ENCODE measurements at places on chromosomes 5 and 9. TPM values are rescaled to one million over a fixed set of nuclear protein-coding genes. Genes with fewer than 3 reads are reported as not detected.

Gene IRX1
- 7.6 TPM for total RNA-seq

DNA sequence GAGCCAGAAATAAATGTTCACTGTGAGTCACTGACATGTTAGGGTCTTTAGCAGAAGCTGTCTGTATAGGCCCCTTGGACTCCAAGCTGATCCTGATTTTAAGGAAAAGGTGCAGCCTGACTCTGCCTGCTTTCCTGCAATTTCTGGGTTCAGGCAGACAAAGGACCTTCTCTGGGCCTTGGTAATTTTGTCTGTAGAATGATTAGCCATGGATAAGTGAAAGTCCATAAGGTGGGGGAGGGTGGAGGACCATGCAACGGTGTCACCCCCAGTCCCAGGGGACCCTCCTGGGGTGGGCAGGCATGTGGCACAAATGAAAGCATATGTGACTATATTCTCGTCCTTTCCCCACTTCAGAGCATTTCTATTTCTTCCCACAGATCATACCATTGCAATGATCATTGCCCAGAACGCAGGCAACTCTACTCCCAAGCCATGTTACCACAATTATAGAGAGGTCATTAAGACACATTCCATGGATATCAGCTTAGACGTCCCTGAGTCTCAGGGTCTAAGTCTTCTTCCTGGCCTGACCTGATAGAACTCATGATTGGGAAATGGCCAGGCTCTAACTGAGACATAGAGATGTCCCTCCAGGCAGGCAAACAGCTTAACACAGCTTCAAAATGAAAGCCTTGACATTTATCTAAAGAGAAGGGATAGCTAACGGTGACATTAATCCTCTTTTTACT is 157.9 kb upstream of the ALDH1B1 start:
- H3K27ac ChIP-seq = no peak overlapping the region
- no peaks in the 10 kb centered on the region for H3K36me3 ChIP-seq
- DNase-seq = no peak
- H3K4me3 ChIP-seq = peak overlapping the region; percentile 16
- peaks cover 19% of the 10 kb centered on the region for H3K4me1 ChIP-seq

GRCh38 chr9:129509533-129509928 is 111.4 kb downstream of the C9orf50 start:
- H3K4me1 ChIP-seq = no peaks in the 10 kb centered on the region
- DNase-seq = no peak
- H3K27ac ChIP-seq = no peak overlapping the region
- no peak overlapping the region for H3K4me3 ChIP-seq
- no peaks in the 10 kb centered on the region for H3K36me3 ChIP-seq

- DNase-seq = no peak
- peaks cover 3% of the 10 kb centered on the region for H3K36me3 ChIP-seq
- no peak overlapping the region for H3K4me3 ChIP-seq
- H3K4me1 ChIP-seq = no peaks in the 10 kb centered on the region
Observed at GRCh38 chr9:134653259-134654009, 11.8 kb downstream of the COL5A1 start.

- no peaks in the 10 kb centered on the region for H3K36me3 ChIP-seq
- H3K4me1 ChIP-seq = no peaks in the 10 kb centered on the region
- no peak overlapping the region for H3K4me3 ChIP-seq
Observed at GRCh38 chr5:172795318-172795977, 24.5 kb upstream of the DUSP1 start.

GRCh38 chr9:34992376-34992951 is 2.9 kb downstream of the DNAJB5 start:
- peak overlapping the region; percentile 48 for H3K4me3 ChIP-seq
- no peak overlapping the region for H3K27ac ChIP-seq
- peaks cover 31% of the 10 kb centered on the region for H3K4me1 ChIP-seq
- H3K36me3 ChIP-seq = peaks cover 40% of the 10 kb centered on the region
- H3K27me3 ChIP-seq = no peaks in the 10 kb centered on the region

DNA sequence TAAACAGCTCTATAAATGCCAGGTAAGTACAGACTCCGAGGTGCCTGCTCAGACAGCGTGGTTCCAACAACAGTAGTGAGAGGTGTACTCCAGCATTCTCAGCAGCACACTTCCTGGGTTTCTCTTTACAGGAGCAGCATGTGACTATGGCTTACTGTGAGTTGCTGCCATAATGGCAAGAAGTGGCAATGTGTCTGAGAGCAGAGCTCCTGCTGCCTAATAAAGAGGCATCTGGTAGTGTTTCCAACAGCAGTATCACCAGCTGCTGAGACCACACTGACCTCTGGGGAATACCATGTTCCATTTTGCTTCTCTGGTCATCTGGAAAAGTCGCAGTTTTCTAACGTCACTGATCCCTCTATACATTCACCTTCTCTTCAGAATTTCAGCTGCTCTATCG is 398.2 kb downstream of the SLCO4C1 start:
- H3K4me1 ChIP-seq = no peaks in the 10 kb centered on the region
- no peak overlapping the region for H3K27ac ChIP-seq
- H3K36me3 ChIP-seq = no peaks in the 10 kb centered on the region
- peak; percentile 71 for DNase-seq
- no peak overlapping the region for H3K4me3 ChIP-seq

GRCh38 chr9:89419978-89420394 is 77.9 kb downstream of the SEMA4D start:
- H3K36me3 ChIP-seq = no peaks in the 10 kb centered on the region
- no peak overlapping the region for H3K27ac ChIP-seq
- no peak overlapping the region for H3K4me3 ChIP-seq
- DNase-seq = no peak

Gene MEF2C
- 0.45 TPM for total RNA-seq
